ENCODE measurements at places on chromosomes 2 and 18. TPM values are rescaled to one million over a fixed set of nuclear protein-coding genes. Genes with fewer than 3 reads are reported as not detected.

DNA sequence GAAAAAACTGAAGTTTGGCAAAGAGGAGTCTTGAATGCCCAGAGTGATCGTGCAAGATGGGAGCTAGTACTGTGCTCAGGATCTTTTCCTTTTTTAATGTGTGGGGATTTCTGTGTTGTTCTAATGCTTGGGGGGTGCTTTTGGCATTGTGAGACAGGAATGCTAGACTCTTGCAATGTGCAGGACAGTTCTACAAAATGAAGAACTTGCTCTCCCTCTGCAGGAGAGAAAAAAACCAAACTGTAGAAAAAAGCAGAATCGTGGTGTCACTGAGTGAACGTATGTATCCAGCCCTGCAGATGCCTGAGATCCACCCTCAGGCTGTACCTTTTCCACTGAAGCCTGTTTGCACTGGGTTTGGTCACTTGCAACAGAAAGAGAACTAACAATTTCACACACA lies 12.1 kb upstream of the TTC39C start:
- DNase-seq, result no peak

DNA sequence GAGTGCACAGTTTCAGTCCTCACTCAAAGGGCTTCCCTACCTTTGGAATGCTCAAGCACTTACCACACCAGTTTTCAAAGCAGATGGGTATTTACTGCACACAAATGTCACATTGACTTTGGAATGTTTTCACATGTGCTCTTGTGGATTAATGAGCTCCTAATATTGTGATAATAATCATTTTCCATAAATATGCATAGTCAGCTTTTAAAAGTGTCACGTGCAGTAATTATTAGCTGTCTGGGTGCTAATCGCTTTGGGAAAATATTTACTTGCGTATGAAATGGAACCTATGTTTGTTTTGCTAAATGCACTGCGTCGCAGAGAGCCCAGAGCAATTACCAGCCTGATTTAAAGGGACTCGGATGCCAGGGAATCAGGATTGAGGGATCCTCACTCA lies 229.3 kb downstream of the SMAD2 start:
- no peak for DNase-seq

- DNase-seq, result no peak
These were observed 31.1 kb downstream of the CTLA4 start for GRCh38 chr2:203898657-203899056.

DNA sequence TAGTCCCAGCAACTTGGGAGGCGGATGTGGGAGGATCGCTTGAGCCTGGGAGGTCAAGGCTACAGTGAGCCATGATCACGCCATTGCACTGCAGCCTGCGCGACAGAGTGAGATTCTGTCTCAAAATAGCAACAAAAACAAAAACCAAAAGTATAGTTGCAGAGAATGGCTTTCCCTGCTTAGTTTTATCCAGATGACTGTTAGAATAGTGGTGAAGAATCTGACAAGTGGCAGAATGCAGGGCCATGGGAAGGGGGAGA lies 53.8 kb downstream of the NEDD4L start:
- DNase-seq, result no peak

DNA sequence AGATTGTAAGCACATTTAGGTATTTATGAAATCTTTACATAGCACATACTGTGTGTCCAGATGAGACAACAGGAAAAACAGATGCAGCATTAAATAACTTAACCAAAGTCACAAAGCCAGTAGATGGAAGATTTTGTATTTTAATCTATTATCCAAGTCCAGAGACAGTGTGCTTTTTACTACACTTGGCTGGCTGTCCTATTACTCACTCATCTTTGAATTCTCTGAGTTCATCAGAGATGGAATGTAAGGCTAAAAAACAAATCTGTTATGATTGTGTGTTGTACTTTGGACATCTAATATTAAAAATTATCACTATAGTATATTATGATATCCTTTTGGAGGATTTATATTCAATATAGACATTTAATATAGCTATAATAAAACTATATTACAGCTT lies 1189.4 kb downstream of the DSC3 start:
- DNase-seq, result no peak

DNA sequence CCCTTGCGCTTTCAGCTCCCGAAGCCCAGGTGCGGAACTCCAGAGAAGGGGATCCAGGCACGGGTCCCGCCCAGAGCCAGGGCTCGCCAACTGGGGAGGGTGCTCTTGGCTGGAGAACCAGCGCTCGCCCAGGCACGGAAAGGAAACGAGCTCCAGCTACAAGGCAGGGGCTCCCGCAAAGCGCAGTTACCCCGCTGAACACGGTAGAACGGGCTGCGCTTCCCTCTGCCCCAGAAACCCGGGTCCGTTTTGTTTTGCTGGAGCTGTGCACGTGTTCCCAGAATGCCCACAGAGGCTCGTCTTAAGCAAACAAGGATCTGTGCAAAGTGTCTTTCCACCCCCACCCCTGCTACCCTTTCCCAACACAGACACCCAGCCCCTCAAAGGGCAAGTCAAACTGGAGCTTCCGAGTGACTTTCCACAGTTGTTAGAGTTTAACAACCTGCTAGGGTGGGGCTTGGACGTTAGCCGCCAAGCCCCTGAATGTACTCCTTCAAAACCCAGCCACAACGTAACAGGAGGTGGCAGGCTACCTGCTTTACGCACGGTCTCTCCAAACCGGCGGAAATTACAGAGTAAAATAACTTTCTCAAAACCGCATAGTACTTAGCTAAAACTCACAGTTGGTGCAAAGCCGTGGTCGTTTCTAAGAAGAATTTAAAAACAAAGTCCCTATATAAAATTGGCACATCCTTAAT lies 775 bp downstream of the RNF125 start:
- DNase-seq, result no peak

DNA sequence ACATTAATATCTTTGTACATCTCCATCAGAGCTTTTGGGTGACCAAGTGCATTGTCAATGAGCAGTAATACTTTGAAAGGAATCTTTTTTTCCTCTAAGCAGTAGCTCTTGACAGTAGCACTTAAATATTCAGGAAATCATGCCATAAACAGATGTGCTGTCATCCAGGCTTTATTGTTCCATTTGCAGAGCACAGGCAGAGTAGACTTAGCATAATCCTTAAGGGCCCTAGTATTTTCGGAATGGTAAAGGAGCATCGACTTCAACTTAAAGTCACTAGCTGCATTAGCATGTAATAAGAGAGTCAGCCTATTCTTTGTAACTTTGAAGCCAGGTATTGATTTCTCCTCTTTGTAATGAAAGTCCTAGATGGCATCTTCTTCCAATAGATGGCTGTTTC lies 121.8 kb upstream of the CWC22 start:
- no peak for DNase-seq

DNA sequence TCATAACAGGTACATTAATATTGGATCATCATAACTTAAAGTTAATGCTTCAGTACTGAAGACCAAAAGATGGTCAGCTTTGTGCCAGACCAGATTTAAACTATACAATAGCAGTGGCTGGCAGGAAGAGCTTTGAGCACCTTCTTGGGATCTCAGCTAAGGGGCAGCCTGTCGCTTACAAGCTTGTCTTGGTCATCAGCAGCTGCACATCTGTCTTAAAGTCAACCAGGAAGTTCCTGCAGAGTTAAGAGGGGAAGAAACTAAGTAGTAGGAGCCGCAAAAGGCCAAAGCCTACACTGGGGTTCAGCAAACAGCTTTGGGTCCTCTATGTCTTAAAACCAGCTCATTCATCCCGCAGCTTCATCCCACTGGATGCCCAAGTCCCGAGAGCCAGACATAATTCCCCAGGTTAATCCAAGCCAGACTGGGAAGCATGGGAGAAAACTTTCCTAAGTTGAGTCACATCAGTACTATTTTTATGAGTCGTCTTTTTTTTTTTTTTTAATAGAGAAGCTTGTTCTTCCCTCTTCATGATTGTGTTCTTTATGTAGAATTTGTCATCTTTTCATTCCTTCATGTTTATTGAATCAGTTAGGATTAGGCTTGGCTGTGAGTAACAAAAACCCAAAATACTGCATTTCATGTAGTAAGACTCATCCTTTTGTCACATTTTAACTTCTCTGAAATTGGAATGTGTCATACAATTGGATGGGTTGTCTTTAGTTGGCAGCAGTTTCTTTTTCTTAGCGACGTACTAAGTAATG lies 59.3 kb downstream of the SERTAD2 start:
- DNase-seq, result no peak

DNA sequence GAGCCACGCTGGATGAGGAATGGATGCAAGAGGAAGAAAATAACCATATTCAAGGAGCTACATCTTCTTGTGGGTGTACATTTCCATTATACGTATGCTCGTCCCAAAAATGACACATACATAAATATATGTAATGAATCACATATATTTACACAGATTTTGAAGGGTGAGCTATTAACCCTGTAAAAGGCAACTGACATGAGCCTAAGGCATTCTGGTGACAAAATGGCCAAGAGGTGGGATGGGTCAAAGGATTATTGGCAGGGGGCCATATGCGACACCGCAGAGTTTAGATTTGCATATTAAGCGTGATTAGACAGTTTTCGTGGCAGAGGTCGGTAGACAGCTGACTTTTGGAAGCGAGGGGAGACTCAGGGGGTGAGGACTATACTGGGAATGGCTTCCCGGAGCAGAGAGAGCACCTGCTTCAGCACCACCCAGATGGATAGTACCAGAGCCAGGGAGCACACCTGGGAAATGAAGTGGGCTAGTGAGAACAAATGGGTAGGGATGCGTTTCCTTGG lies 431 bp upstream of the CNRIP1 start:
- DNase-seq, result no peak

DNA sequence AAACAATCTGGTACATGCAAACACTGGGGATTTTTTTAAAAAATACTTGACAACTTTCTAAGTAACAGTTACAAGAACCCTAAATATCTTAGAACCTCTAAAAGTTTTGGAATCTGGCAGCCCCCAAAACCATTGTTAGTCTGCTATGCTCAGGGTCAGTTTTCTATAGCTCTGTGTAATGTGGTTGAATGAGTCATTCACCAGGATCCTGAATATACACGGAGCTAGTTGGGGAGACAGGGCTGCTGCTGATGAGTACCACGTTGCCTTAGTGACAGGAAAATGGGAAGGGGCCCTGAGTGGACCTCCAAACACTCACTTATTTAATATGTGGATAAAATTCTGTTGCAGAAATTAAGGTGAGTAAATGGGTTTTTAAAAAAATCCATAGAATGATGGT lies 36.9 kb upstream of the TANC1 start:
- no peak for DNase-seq

DNA sequence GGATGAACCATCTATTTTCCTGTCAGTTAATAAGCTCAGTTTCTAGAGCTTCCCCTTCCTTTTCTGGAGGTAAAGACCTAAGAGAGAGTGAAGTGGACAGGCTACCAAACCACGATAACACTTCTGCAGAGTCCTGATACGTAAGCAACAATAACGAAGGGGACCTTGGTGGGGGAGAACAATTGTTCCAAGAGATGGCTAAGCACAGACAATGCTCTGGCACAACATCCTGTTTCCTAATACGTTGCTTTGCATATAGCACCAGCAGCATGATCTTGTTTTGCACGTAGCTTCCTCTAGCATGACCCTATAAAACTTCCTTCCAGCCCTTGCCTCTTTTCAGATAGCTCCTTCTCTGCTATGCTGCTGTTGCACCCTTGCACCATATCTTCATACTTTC lies 247.3 kb downstream of the RAD51AP2 start:
- DNase-seq, result no peak

DNA sequence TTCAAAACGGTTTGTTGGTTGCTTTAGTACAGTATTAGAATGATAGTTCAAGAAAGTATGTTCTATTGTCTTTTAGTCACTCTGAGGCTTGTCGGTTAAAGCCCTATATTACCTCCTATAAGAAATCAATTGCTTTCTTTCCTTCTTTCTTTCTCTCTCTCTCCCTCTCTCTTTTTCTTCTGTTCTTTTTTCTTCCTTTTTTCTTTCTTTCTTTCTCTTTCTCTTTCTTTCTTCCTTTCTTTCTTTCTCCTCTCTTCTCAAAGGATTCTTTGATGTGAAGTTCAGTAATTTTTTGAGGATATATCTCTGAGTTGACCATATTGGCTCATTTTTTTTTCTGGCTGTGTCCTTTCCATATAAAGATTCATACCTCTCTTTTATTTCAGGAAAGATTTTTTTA lies 249.4 kb downstream of the SRBD1 start:
- DNase-seq, result no peak

DNA sequence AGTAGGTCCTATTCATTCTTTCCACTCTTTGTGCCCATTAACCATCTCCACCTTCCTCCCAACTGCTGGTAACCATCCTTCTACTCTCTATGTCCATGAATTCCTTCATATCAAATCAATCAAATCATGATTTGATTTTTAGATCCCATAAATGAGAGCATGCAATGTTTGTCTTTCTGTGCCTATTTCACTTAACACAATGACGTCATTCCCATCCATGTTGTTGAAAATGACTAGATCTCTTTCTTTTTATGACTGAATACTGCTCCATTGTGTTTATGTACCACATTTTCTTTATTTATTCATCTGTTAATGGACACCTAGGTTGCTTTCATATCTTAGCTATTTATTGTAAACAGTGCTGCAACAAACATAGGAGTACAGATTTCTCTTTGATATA lies 827.3 kb upstream of the NRXN1 start:
- DNase-seq, result no peak

GRCh38 chr2:158993030-158993429 lies 24.6 kb downstream of the TANC1 start:
- no peak for DNase-seq

DNA sequence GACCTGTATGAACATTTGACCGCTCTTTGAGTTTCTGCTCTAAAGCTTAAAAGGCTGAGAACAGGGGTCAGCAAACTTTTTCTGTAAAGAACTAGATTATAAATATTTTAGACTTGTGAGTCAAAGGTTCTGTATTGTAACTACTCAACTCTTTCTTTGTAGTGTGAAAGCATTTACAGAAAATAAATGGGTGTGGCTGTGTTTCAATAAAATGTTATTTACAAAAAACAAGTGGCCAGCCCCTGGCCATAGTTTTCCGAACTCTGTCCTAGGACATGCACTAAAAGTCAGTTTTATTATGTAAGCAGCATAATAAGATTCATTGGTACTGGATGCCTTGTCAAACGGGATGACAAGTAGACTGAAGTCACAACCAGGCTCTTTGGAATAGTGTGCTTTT lies 434.9 kb downstream of the ZEB2 start:
- no peak for DNase-seq

DNA sequence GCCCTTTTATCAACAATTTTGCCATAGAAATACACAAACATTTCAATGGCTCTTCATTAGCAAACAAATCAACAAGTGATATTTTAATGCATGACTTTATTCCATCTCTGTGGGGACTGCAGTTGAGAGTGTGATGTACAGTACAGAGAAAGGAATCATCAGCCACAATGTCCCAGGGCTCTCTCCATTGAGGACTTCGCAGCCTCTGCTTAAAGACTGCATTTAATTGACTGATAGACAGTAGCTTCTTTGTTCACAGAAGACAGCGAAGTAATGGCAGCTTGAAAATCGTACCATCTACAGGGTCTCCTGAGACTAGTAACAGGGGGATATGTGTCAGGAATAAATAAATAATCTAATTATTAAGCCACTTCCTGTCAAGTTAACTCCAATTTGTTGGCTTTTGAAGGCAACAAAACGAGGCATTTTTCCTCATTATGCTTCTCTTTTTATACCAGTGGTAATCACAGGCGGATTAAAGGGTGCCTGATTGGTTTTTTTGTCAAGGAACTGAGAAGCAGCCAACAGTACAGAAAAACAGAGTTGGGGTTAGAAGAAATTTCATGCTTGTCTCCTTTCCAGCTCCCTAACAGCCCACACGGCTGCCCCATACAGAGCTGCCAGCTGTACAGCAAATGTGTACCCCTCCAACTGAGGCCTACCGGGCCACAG lies 164.3 kb downstream of the ZNF521 start:
- no peak for DNase-seq

The LAPTM4A gene
- total RNA-seq, result 145 TPM

The ZNF514 gene
- 7.5 TPM for total RNA-seq

The SCN7A gene
- 6.2 TPM for total RNA-seq

The SULT1C4 gene
- 9.8 TPM for total RNA-seq

The TTN gene
- 3,257 TPM for total RNA-seq

The MC5R gene
- total RNA-seq, result not detected

The CELF4 gene
- 0.22 TPM for total RNA-seq

Data from right atrium auricular region (tissue), 2 donors.